Type B pancreatic cell (in vitro differentiated cells): ENCODE measurements at places on chromosomes 4 and X. TPM values are rescaled to one million over a fixed set of nuclear protein-coding genes. Genes with fewer than 3 reads are reported as not detected.

GRCh38 chr4:128675083-128675482 lies 134.4 kb upstream of the JADE1 start:
- no peaks in the 10 kb centered on the region for H3K36me3 ChIP-seq
- no peaks in the 10 kb centered on the region for H3K4me1 ChIP-seq
- H3K27me3 ChIP-seq = peaks cover 3% of the 10 kb centered on the region
- no peak overlapping the region for H3K27ac ChIP-seq

DNA sequence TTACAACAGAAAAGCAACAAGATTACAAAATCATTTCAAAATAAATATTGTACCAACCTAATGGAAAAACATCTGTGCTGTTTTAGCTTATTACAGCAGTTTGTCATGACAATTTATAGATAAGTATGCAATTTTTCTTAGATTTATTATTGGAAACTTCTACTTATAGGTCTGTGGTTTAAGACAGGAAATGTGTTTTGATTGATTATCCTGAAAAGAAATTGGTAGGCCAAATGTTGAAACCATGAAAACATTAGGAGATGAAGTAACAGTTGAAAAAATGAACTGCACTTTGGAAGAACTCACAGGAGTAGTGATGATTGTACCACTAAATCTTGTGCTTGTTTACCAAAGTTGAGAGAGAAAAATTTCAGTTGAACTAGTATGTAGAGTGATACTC lies 162.2 kb upstream of the GIMD1 start:
- no peak for DNase-seq
- no peaks in the 10 kb centered on the region for H3K4me1 ChIP-seq
- no peaks in the 10 kb centered on the region for H3K27me3 ChIP-seq
- no peak overlapping the region for H3K4me3 ChIP-seq
- H3K27ac ChIP-seq = no peak overlapping the region

DNA sequence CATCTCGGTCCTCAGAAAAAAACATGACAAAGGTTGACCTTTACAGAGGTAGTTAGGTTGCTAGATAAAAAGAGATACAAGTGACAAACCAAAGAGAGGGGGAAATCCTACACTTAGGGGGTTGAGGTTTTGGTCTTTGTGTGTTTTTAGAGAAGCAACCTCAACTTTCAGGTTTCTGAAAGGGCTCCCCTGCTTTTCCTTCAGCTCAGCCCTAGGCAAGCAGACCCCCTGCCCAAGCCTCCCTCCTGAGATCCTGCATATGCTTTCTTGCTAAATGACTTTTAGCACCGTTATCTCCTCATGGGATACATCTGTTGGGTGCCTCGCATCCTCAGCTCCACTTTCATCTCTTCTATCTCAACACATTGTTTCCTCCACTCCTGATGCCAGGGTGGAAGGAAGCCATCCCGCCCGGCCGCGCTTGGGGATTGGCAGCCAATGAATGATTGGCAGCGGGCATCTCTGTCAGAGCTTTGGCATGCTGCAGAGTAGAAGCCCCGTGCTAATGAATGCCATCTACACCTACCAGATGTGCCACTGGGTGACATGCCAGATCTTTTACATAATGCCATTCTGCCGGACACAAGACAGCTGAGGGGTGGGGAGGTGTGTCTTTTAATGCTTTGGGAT lies 15.0 kb upstream of the PRDM8 start:
- peak overlapping the region; percentile 55 for H3K4me3 ChIP-seq
- DNase-seq = no peak
- peaks cover 27% of the 10 kb centered on the region for H3K4me1 ChIP-seq
- H3K36me3 ChIP-seq = no peaks in the 10 kb centered on the region
- H3K27me3 ChIP-seq = peaks cover 77% of the 10 kb centered on the region

- H3K27me3 ChIP-seq = no peaks in the 10 kb centered on the region
- no peak overlapping the region for H3K4me3 ChIP-seq
- H3K4me1 ChIP-seq = no peaks in the 10 kb centered on the region
- DNase-seq = no peak
- no peaks in the 10 kb centered on the region for H3K36me3 ChIP-seq
Observed at GRCh38 chr4:176921256-176921655, 128.5 kb upstream of the VEGFC start.

DNA sequence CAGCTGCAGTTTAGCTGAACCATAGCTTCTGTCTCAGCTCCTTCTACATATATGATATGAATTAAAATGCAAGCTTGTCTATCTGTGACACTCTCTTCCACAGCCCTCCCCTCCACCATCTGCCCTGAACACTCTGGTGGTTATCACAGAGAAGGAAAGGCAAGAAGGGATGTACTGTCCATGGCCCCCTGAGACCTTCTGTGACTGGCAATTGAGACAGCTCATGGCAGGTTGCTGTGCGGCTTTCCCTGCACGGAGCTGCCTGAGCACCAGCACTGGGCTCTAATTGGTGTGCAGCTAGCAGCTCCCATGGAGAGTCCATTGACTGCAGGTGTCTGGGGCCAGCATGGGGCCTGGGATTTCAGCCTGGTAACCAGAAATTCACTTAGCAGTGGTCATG lies 109.8 kb upstream of the ANXA3 start:
- no peak overlapping the region for H3K27ac ChIP-seq
- H3K27me3 ChIP-seq = no peaks in the 10 kb centered on the region
- H3K4me3 ChIP-seq = no peak overlapping the region
- H3K36me3 ChIP-seq = peaks cover 16% of the 10 kb centered on the region

DNA sequence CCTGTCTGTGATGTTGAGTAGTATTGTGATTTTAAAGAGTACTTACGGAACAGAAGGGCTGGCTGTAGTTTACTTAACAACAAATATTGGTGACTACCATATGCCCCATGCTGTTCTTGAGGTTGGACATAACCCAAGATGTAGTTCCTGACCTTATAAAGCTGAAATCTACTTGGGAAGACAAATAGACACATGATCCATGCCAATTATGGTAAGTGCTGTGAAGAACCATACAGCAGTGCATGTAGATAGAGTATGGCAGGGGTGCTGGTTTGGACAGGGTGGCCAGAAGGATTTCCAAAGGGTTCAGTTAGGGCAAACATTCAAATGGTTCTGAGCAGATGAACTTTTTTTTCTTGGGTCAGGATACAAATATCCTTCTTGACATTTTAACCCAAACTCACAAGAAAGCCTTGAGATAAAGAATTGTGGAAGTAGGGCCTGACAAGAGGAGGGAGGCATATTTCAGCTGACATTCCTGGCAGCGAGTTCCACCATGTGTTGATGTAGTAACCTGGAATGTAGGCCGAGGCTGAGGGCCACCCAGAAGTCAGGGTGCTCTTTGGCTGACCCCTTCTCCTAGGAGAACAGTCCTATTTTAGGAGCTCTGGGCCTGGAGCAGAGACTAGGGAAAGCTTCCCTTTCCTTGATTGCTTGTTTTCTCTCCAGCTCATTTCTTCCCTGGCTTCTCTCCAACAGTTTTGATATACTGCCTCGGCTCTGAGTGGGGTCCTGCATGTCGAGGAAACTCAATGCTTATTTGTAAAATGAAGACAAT lies 74.2 kb downstream of the FREM3 start:
- no peak overlapping the region for H3K27ac ChIP-seq
- no peak for DNase-seq
- no peaks in the 10 kb centered on the region for H3K36me3 ChIP-seq
- H3K27me3 ChIP-seq = no peaks in the 10 kb centered on the region
- H3K4me1 ChIP-seq = no peaks in the 10 kb centered on the region

GRCh38 chrX:39470588-39471407 lies 627.0 kb downstream of the BCOR start:
- H3K27me3 ChIP-seq = peaks cover 3% of the 10 kb centered on the region
- no peak for DNase-seq

DNA sequence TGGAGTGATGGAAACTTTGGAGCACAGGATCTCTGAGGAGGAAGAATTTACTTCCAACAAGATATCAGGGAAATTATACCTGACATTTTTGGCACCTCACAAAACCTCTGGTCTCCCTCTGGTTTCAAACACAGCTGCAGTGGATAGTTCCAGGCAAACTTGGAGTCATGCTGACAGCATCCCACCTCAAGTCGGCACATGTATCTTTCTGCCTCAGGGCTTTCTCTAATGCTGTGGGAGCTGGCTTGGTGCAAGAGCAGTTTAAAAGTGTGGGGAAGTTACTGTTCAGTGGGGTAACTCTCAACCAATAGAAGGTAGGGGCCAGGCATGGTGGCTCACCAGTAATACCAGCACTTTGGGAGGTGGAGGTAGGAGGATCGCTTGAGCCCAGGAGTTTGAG lies 207.1 kb upstream of the NHS start:
- no peaks in the 10 kb centered on the region for H3K27me3 ChIP-seq
- no peak for DNase-seq
- H3K4me1 ChIP-seq = no peaks in the 10 kb centered on the region
- H3K4me3 ChIP-seq = no peak overlapping the region

DNA sequence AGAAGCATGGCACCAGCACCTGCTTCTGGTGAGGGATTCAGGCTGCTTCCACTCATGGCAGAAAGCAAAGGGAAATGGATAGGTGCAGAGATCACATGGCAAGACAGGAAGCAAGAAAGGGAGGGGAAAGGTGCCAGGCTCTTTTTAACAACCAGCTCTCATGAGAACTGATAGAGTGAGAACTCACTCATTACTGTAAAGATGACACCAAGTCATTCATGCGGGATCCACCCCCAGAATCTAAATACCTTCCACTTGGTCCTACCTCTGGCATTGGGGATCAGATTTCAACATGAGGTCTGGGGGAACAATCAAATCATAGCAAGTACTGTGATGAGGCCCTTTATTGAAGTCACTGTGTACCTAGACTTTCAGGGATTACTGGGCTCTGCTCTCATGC lies 72.0 kb upstream of the PRDM5 start:
- no peak for DNase-seq
- H3K27ac ChIP-seq = no peak overlapping the region
- H3K4me3 ChIP-seq = no peak overlapping the region

DNA sequence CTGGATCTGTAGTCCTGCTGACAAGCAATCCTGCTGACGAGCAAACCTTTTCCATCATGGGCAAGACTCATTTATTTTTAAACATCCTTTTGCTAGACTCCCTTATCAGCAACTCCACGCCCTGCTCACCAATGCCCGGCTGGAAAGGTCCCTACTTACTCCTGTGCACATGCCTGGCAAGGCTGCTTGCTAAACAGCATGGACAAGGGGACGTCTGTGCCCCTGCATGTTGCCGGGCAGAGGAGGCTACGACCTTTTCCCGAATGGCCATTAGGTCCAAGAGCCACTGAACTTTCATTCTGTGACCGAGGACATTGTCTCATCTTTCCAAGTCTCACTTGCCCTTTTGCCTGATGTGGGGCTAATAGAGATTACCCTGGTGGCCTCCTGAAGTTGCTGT lies 98.6 kb downstream of the MGST2 start:
- DNase-seq = no peak
- peaks cover 4% of the 10 kb centered on the region for H3K36me3 ChIP-seq
- no peaks in the 10 kb centered on the region for H3K27me3 ChIP-seq

DNA sequence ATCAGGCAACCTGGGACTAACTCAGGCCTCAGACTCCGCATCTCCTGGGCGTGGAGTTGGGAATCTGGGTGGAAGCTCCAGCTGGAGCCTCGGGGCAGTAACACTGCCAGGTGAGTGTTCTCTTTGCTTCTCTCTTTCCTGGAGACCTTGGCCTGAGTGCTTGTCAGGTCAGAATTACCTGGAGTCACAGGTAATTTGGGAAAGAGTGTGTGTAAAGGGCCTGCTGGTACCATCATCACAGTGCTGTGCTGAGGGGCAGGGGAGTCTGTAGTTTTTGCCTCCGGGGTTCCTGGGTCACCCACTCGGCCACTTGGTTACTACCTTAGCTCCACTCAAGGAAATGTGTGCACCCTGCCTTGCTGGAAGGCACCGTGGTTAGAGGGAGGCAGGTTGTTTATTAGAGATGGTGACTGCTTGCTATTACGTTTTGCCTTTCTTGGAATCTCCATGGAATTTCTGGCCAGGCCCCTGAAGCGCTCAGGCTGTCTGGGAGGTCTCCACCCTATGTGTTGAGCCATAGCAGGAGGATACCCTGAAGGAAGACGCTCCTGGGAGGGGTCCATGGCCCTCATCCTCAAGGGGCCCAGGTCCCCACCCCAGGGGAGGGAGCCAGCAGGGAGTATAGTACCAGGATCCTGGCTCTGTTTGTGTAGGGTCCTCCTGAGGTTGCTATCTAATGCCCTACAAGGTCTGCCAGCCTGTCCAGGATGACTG lies 2.9 kb downstream of the GPR78 start:
- no peak for DNase-seq
- H3K4me3 ChIP-seq = no peak overlapping the region
- H3K36me3 ChIP-seq = no peaks in the 10 kb centered on the region
- H3K27me3 ChIP-seq = peaks cover 63% of the 10 kb centered on the region
- H3K4me1 ChIP-seq = no peaks in the 10 kb centered on the region
- H3K27ac ChIP-seq = no peak overlapping the region

DNA sequence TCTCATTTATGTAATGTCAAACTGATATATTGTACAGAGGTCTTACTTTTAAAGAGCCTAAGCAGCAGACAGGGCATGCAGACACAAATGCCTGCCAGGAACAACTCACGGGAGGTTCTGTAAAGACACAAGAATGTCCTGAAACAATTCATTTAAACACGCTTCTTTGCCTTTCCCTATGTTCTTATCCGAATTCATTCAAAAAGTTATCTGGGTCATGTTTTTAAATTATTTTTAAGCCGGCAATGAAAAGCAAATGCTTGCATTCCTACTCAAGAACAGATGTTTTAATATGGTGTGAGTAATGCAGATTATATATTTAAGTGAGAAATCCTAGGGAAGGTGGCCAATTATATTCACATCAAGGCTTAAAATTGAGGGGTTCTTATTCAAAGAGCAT lies 192.6 kb downstream of the PDGFC start:
- H3K4me3 ChIP-seq = no peak overlapping the region
- no peak overlapping the region for H3K27ac ChIP-seq
- peaks cover 10% of the 10 kb centered on the region for H3K36me3 ChIP-seq
- no peak for DNase-seq
- peaks cover 14% of the 10 kb centered on the region for H3K4me1 ChIP-seq

GRCh38 chrX:47900833-47901232 lies 64.1 kb downstream of the ZNF81 start:
- no peak for DNase-seq
- H3K4me1 ChIP-seq = no peaks in the 10 kb centered on the region

DNA sequence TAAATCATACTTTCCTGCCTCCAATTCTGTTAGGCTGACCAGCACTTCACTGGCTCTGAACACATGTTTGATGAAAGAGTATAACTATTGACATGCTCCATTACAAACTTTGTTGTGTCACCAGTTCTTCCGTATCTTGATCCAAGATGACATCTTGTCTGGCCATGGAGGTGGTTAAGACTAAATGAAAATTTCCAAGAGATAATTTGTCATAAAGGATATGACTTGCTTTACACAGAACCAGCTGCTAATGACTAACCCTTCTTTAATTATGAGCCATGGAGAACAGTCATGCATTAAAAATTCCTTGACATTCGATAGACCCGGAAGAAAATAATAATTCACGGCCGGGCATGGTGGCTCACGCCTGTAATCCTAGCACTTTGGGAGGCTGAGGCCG lies 17.7 kb upstream of the N4BP2 start:
- no peak overlapping the region for H3K4me3 ChIP-seq
- H3K36me3 ChIP-seq = no peaks in the 10 kb centered on the region
- no peak for DNase-seq
- H3K27me3 ChIP-seq = no peaks in the 10 kb centered on the region
- H3K4me1 ChIP-seq = no peaks in the 10 kb centered on the region

Gene GAGE10
- not detected in 2 replicates for total RNA-seq

Gene ANXA10
- total RNA-seq = 10.6 and 39.8 TPM in 2 replicates

Gene ITGB1BP2
- total RNA-seq = 1.7 and 3.6 TPM in 2 replicates

Gene SYP
- 13.6 and 14.8 TPM in 2 replicates for total RNA-seq

Gene ZNF185
- 45.4 and 99.1 TPM in 2 replicates for total RNA-seq

Gene WDR44
- 9.3 and 9.5 TPM in 2 replicates for total RNA-seq

Gene NPY2R
- total RNA-seq = 0.43 TPM in 1 of 2 replicates, not detected in the other

Gene CFAP99
- total RNA-seq = 0.43 and 1.1 TPM in 2 replicates

Gene ENOPH1
- total RNA-seq = 33.1 and 35.6 TPM in 2 replicates
